CD4-positive, alpha-beta T cell treated with Interleukin-21 for 1 hour (primary cell): ENCODE measurements at places on chromosomes 3 and 15.

GRCh38 chr3:123352134-123352554 lies 96.7 kb downstream of the ADCY5 start:
- DNase-seq: no peak

DNA sequence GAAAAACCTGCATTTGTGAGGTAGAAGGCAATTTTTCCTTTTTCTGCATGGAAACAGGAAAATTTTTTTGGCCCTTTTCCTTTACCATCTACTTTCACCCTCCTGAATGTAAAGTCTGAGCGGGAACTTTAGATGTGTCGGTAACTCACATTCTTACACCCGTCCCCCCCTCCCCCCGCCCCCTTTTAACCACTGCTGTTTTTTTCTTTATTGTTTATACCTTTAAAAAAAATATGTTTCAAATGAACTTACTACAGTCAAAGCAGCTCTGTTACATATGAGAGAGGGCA lies 487 bp upstream of the HES1 start:
- no peak for DNase-seq

DNA sequence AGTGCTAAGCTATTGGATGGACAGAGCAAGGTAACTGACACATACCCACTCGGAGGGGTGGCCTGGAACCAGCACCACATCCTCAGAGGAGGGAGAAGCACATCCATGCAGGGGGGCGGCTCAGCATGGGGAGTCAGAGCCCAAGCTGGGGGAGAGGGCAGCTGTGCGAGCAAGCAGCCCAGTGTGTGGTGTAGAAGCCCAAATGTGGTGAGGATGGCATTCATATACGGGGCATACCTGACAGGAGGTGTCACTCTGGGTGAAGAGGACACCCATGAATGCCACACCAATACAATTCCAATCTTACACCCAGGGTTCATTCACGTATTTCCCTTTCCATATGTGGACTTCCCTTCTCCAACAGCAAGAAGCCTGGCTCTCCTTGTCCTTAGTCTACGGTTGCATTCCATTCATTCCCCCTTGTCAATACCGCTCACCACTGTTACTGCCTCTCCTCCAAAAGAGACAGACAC lies 58.7 kb upstream of the ACAN start:
- DNase-seq: no peak

- no peak for DNase-seq
Observed at GRCh38 chr3:105649480-105649879, 219.3 kb downstream of the CBLB start.

GRCh38 chr3:190194506-190194905 lies 73.8 kb upstream of the P3H2 start:
- DNase-seq: no peak

GRCh38 chr3:127732879-127733350 lies 60.2 kb downstream of the ABTB1 start:
- peak; percentile 10 for DNase-seq

DNA sequence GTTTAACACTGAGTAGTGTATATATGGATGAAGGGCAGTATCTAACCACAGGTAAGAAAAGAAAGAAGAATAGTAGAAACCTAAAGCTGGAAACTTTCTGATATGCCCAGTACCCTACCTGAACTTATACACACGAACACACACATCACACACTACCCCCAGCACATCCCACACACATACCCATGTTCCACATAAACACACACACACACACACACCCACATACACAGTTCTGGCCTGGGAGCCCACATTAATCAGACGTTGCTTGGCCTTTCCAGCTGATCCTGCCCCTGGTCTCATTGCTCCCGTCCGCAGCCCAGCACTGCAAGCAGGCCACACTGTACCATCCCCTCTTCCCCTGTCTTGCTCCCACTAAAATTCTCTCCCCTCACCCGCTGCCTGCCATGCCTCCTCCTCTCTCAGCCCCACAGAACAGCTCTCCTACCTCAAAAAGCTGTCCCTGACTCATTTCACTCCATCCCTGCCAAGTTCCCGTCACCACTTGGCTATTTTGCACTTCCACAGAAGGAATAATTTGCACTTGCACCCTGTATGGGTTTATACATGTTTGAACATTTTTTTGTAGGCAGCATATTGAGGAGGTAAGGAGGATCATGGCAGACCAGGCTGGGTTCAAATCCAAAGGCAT lies 185.8 kb upstream of the PPP2R3A start:
- no peak for DNase-seq

DNA sequence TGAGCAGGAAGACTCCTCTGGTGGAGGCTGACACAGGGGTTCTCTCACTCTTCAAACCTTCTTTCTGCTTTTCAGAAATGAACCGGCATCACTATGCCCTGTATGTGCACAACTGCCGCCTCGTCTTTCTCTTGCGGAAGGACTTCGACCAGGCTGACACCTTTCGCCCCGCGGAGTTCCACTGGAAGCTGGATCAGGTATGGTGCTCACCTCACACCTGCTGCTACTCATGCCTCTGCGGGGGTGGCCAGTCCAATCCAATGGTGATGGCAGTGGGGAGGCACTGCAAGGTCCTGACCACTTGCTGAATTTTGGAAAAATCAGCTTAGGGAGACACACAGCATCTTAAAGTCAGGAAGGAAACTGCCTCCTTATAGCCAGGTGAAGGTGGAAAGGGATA lies 211.3 kb upstream of the TRIM42 start:
- DNase-seq: no peak

DNA sequence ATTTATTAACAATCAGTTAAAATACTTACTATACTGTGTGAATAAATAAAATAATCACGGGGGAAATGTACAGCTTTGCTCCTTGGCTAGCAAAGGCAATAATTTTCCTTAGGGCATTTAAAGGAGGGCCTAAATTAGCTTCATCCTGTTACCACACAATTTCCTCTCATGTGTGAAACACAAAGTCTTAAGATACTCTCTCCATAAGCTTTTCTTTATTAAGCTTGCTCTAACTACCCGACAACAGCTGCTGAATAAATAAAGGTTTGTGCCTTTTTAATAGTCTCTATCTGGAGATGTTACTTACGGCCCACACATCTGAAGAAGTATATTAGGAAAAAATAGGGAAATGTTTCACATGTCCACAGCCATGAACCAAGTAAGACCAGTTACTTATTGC lies 29.7 kb downstream of the ZNF106 start:
- DNase-seq: no peak

DNA sequence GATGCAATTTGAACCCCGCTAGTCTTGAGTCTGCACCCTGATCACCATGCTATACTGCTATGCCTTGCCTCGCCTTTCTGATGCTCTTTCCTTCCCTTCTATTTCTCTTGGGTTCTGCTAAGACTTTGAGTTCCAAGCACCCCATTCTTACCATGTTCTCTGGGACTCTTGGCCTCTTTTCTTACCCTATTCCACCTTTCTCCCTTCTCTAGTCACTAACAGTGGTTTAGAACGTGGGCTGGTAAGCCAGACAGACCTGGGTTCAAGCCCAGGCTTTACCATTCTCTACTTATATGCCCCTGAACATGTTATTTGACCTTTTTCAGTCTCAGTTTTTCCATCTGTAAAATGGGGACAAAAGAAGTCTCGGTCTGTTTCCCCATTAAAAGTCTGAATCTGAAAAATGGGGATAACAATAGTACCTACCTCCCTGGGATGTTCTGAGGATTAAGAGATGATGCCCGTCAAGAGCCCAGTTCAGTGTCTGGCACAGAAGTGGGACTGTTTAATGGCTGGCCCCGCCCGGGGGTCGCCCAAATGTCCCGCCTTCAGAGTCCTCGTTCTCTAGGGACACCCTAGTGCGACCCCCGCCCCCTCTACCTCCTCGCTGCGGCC lies 376 bp downstream of the TADA3 start:
- no peak for DNase-seq

DNA sequence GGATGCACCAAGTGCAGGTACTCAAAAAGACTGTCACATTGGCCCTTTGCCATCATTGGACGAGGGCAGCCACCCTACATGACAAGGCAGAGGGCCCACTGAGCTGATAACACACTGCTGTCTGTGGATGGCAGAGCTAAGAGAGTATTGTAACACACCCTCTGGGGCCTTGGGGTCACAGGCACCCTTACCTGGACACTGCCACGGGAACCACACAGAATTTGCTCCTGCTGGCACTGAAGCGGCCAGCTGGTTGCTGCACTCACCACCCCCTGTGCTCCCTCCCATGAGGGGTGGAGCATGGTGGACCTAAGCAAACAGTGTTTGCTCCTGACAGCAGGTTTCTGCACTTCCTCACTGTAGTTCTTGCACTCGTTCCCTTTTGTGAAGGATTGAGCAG lies 208.2 kb upstream of the SGO1 start:
- DNase-seq: no peak

DNA sequence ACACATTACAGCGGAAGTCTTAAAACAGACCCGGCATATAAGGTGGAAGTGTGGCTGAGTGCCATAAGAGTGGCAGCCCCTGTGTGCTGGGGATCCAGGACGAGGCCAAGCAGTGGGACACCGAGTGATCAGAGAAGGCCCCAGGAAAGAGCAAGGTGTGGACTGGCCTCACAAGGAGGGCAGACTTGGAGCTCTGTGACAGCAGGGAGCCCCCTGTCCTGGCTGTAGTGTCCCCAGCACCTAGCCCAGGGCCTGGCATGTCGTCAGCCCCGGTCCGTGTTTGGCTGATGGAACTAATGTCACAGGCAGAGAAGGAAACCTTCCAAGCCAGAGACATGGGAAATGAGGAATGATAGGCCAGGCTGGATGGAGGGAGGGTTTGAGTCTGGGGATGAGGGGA lies 4.8 kb downstream of the PDIA5 start:
- DNase-seq: no peak

DNA sequence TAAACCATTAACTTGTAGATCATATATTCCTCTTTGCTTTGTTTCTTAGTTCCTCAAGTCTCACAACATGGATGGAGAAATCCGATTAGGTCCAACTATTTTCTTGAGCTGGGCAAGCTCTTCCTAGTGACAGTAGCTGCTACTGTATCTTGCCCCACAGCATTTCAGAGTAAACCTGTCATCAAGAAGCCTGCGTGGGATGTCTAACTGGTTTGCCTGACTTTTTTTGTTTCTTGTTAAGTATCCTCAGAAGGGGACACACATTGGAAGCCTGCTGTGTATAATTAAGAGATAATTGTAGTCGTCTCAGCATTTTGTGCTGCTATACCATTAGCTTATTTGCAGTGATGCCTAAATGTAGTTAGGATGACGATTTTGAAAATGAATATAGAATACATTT lies 29.3 kb upstream of the STT3B start:
- DNase-seq: no peak

DNA sequence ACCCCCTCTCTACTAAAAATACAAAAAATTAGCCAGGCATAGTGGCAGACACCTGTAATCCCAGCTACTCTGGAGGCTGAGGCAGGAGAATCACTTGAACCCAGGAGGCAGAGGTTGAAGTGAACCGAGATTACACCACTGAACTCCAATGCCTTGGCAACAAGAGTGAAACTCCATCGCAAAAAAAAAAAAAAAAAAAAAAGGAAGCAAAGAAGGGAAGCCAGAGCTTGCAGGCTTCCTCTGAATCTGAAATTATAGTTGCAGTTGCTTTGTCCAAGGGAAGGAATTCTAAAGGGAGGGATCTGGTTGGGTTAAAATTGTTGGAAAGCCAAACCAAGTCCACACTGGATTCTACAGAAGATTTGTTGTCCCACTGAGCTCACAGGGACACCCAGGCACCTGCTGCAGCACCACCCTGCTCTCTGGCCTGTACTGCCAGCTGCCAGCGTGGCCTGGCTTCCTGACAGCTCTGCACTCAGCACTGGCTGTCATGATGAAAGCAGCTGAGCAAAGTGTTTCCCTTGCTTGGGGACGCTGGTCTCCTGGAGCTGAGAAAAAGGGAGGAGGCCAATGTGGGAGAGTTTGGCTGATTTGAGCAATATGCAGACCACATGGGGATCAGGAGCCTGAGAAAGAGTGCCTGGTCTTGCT lies 88.8 kb upstream of the HES1 start:
- no peak for DNase-seq

- DNase-seq: no peak
Observed at GRCh38 chr15:92651877-92652575, 3.5 kb downstream of the FAM174B start.

DNA sequence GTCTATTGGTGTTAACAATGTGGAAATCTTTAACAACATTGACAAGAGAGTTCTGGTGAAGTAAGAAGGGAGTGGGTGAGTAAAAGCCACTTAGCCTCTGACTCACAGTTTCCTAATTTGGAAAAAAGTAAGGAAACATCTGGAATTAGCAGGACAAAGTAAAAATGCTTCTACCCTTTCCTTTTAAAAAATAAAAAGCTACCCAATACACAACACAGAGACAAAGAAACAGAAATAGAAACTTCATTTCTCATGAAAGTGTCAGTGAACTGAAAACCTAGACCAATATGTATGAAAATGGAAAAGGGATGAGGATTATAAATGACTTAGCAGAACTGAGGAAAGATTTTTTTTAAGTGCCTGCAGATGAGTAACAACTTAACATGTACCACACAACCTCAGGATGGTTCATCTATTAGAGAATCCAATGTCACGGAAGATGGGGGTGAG lies 65.4 kb downstream of the SSR3 start:
- no peak for DNase-seq

DNA sequence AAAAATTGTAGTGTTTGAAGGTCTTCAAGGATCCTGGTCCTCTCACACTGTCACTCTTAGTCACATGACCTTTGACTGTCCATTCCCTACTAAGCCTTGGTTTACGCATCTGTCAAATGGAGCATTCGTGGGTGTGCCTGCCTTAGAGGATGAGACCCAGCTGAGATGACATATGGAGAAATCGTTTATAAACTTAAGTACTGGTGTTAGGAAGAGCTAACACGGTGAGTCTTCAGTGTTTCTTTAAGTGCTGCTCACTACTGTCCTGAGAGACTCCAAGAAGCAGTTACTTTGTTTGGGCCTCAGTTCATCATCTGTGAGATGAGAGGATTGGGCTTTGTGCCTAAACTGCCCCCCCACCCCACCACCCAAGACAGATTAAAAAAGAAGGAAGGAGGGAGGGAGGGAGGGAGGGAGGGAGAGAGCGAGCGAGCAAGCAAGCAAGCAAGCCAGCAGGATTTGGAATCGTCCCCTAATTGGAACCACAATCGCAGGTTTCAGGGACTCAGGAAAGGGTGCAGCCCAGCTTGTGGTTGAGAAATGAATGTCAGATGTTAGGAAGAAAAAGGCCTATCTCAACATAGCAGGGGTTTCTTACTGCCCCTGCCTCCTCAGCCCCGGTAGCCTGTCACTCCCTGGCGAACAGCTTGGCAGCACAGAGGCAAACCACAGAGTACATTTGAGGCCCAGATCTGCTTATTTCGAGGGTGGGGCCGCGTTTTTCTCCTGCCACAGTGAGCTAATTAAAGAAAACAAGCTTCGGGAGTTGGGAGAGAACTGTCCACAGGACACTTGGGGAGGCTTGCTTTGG lies 32.7 kb downstream of the SMAD3 start:
- peak; percentile 56 for DNase-seq

- DNase-seq: no peak
Observed at GRCh38 chr3:73540969-73541740, 83.6 kb downstream of the PDZRN3 start.

GRCh38 chr15:23497710-23498111 lies 50.7 kb upstream of the GOLGA6L2 start:
- DNase-seq: no peak

GRCh38 chr3:141992512-141992911 lies 116.1 kb downstream of the ATP1B3 start:
- no peak for DNase-seq

- DNase-seq: no peak
Observed at GRCh38 chr3:71214797-71215196, 368.7 kb downstream of the FOXP1 start.

- no peak for DNase-seq
Observed at GRCh38 chr3:119808244-119808643, 26.3 kb downstream of the NR1I2 start.

- DNase-seq: no peak
Observed at GRCh38 chr3:60176614-60177013, 1074.6 kb downstream of the FHIT start.

- no peak for DNase-seq
Observed at GRCh38 chr15:26890988-26891387, 24.1 kb downstream of the GABRA5 start.

GRCh38 chr15:52085299-52085698 lies 27.3 kb downstream of the BCL2L10 start:
- no peak for DNase-seq
